Vagina (tissue), 2 donors: ENCODE measurements at places on chromosomes 16 and 17. TPM values are rescaled to one million over a fixed set of nuclear protein-coding genes. Genes with fewer than 3 reads are reported as not detected.

DNA sequence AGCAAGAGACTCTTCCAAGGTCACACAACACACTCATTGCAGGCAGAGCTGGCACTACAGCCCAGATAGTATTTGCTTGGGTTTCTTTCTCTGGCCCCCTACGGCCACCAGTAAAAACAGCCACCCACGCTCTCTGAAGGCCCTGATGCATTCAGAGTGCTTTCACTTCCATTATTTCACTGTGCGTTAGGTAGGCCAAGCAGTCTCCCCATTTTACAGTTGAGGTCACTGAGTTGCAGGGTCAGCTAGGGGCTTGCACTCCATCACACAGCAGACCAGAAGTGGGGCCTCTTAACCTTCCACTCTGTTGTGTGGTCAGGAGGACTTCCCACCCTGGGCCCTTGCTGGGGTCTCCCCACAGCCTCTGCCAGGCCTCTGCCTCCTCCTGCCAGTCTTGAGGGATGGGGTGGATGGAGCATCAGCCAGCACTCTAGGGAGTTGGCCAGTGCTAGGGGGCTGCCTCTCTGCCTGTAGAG lies 2.5 kb downstream of the TBX21 start:
- DNase-seq = no peak

The GTF3C1 gene
- 133 TPM for total RNA-seq

The EMP2 gene
- 70.7 TPM for total RNA-seq

DNA sequence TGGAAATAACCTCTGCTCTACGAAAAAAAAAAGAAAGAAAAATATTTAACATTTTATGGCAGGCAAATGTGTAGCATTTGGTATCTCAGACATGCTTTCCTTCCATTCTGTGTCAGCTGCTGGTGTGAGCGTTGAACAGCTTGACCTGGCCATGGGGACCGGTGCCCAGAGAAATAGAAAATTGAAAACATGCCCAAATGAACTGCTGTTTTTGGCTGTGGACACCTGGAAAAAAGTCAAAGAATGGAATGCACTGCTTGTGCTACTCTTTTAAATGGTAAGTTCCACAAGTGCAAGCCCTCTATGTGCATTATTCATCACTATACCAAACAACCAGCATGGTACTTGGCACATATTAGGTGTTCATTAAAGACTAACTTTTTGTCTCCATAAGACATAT lies 127.2 kb downstream of the CDH8 start:
- DNase-seq = no peak

DNA sequence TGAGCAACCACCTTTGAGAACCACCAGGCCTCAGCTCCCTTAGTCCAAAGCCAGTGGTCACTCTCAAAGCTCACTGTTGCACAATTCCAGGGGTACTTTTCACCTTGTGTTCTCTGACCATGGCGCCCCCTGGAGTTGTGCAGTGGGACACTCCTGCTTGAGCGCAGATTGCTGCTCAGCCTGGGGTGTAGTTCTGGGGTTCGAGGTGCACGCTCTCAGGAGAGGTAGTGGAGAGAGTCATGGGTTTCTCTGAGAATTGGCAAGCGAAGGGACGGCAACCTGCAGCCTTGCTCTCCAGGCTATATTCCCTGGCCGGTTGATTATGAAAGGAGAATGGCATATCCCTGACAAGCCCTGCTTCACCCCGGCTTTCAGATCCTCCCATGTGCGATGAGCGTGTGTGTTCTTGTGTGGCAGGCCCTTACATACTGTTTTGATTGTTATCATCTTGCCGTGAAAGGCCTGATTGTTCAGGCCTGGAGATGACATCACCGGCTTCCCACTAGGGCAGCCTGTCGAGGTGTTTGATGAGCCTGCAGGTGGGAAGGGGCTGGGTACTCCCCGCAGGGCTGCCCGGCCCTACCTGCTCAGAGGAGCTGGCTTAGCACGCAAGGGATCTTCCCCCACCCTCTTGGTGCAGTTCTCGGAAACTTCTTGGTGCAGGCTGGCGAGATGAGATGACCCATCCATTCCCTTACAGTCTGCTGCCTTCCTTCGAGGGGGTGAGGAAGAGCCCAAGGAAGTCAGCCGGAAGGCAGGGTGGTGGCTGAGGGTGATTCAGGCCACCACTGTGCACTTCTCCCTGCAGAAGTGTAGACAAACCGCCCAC lies 431.2 kb downstream of the SLC39A11 start:
- no peak for DNase-seq

DNA sequence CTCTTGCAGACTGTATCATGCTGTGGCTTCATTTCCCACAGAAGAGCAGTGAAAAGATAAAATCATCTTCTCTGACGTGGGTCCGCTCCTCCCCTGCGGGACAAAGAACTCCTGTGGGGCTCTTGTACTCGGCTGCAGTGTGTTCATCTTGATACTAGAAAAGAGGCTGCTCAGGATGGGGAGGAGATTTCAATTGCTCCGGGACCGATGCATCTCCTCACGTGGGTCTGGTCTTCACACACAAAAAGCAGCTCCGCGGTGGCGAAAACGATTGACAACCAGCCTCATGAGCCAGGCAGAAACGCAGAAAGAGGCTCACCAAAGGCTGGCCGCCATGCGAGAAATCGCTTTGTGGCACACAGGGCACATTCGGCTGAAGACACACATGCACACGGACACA lies 14.4 kb upstream of the KCNJ18 start:
- DNase-seq = no peak

DNA sequence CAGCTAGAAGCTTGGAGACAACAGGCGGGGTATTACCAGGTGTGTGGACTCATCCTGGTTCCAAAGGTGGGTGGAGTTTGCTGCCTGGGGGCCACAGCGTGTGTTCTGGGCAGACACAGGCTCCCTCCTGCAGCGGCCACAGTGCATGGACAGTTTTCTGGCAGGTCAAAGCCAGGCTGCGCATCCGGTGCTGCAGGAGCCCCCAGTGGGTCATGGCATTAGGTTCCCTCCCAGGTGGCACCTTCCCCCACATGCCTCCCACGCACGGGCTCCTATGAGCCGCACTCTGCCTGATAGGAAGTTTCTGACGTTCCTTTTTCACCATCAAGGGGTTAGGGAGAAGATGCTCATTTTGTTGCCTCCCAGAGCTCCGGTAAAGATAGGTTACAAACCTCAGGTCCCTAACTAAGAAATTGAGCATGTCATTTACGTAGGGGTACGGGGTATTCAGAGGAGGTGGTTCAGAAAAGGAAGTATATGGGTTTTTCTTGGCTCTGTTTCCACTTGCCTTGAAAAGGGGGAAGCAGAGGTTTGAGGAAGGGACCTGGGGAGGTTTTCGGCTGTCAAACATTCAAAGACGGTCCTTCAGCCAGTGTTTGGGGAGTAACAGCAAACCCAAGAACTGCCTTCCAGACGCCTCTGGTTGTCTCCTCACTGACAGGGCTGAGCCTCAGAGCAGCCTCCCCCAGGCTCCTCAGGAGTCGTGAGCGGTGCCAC lies 32.7 kb upstream of the NAT9 start:
- DNase-seq = no peak

GRCh38 chr16:4746991-4747574 lies 12.7 kb downstream of the DNAAF8 start:
- no peak for DNase-seq

GRCh38 chr16:4733211-4733742 lies 794 bp downstream of the ANKS3 start:
- no peak for DNase-seq

GRCh38 chr17:31580706-31581490 lies 189.4 kb downstream of the RAB11FIP4 start:
- DNase-seq = no peak

GRCh38 chr16:85592700-85593493 lies 20.2 kb upstream of the GSE1 start:
- no peak for DNase-seq

- DNase-seq = no peak
Observed at GRCh38 chr16:78715106-78715505, 615.7 kb downstream of the WWOX start.

The TBC1D3K gene
- total RNA-seq = not detected

- DNase-seq = no peak
Observed at GRCh38 chr17:40618754-40619625, 28.6 kb downstream of the SMARCE1 start.

DNA sequence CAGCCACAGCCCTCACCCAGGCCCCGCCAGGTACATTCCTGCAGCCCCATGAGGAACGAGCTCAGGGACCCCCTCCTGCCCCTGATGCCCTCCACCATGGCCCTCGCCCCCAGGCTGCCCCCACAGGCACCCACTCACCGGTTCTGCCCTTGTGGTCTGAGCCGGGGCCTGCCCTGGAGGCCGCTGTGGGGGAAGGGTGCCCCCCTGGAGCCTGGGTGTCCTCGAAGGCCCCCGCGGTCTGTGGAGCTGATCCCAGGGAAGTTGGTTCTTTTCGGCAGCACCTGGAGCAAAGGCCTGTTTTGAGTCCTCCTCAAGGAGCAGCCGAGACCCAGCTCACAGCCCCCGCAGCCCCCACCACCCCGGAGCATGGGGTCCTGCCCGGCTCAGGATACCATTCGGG lies 2.4 kb downstream of the PABPN1L start:
- no peak for DNase-seq

DNA sequence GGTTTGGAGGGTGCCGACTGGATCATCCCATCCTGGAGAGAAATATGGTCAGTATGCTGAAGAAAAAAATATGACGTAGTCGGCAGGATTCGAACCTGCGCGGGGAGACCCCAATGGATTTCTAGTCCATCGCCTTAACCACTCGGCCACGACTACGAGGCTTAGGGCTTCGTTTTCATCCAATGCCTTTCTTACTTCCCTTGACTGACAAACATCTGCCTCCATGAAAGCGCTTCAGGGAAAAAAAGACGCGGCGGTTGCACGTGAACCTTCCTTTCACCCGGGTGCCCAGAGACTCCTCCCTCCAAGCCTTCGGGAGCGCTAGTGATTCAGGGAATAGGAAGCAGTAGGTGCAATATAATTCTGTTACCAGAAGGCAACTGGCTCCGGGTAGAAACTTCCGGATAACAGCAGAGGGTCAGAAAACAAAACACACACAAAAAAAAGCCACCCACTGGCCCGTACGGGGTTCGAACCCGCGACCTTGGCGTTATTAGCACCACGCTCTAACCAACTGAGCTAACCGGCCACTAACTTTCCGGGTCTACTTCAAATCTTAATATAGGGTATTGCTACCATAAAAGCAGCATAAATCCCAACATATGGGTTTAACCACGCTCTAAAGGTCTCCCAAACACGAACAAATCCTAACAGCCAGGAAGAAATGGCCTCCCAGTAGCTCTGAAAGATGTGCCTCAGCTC lies 16.3 kb upstream of the AURKB start:
- no peak for DNase-seq

GRCh38 chr17:55496094-55496881 lies 15.0 kb downstream of the SMIM36 start:
- DNase-seq = no peak

The NACA2 gene
- not detected for total RNA-seq

The KIAA0753 gene
- total RNA-seq = 14.5 TPM

The CETP gene
- total RNA-seq = not detected

DNA sequence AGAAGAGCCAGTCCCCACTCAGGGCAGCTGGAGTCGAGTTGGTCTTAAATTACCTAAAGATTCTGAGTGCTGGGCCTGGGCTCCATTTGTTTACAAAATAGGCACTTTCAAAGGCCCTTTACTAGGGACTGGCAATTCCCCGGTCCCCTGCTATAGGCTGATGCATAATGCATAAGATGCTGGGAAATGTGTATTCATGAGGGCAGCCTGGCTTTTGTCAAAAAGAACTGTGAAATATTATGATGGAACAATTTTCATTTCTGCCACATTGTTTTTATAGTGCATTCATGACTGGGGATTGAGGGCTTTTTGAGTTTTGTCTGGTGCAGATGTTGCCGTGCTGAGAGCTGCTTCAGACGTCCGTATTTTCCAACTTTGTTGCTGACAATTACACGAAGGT lies 617.0 kb upstream of the CDH5 start:
- DNase-seq = no peak
